Activated T-helper 1 cell treated with anti-CD3 and anti-CD28 coated beads, Interleukin-12 subunit alpha, Interleukin-12 subunit beta, Interleukin-2, Interleukin-4 antibody, amounts not matched to agents 30 ng/mL and 10 ng/mL and 1 ng/mL, durations not matched to agents 14 hours and 24 hours and 36 hours (primary cell): ENCODE measurements at places on chromosomes 13 and 19.

- no peak for DNase-seq
Measured at GRCh38 chr19:57789288-57789687, 19.8 kb downstream of the ZNF586 start.

- no peak for DNase-seq
Measured at GRCh38 chr19:49857061-49857837, 6.3 kb downstream of the PTOV1 start.

DNA sequence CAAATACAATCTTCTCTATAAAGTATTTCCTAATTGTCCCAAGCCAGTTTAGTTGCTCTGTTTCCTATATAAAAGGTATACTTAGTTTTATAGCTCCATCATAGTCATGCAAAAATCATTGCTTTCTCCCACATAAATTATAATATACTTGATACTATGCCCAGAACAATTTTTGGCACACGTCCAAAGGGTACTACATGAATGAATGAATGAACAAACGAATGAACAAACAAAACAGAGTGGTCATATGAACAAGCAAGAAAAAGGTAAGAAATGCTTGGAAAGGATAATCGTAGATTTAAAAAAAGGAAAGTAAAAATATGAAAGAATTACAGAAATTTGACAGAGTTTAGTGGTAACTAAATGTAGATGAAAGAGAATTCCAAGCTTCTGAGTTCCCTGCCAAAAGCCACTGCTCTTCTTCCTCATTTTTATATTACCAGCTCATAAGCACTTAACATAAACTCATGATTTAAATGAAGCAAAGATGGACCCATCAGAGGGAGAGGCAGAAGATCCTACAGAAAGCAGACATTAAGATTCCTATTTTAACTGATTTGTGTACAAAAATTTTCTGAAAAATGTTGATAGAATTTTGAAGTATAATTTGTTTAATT lies 123.2 kb downstream of the ENOX1 start:
- DNase-seq = no peak

- DNase-seq = no peak
Measured at GRCh38 chr19:39970425-39970674, 615 bp upstream of the PSMC4 start.

DNA sequence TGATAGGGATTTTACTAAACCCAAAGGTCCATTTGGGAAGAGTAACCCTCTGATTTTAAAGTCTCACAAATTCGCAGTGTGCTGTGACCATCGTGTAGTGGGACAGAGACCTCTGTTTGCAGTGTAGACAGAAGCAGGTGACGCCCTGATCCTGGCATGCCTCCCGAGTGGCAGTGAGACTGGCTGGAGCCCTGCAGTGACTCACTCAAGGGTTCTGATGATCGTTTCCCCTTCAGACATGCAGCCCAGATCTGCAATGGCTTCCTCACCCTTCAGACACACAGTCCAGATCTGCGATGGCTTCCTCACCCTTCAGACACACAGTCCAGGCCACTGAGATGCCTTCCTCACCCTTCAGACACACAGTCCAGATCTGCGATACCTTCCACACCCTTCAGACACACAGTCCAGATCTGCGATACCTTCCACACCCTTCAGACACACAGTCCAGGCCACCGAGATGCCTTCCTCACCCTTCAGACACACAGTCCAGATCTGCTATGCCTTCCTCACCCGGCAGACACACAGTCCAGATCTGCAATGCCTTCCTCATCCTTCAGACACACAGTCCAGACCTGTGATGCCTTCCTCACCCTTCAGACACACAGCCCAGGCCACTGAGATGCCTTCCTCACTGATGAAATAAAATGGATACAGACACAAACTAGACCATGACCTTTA lies 125.2 kb downstream of the ATP11A start:
- no peak for DNase-seq

DNA sequence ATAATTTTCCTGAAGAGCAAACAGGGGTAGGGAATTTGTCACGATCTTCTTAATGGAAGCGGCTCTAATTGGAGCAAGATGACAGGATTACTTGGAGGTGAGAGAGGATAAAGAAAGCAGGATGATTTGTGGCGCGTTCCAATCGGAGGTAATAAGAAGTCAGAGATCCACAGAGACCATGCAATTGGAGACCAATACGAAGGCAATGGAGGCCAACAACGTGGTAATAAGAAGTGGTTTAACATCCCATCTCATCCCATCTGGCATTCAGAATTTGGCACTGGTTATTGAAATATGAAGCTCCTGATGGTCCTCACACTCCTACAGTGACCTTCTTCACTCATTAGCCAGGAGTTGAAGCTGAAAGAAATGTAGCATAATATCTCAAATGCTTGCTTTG lies 130.6 kb downstream of the DLEU7 start:
- no peak for DNase-seq

GRCh38 chr13:112888238-112889111 lies 80.5 kb upstream of the MCF2L start:
- DNase-seq = no peak

DNA sequence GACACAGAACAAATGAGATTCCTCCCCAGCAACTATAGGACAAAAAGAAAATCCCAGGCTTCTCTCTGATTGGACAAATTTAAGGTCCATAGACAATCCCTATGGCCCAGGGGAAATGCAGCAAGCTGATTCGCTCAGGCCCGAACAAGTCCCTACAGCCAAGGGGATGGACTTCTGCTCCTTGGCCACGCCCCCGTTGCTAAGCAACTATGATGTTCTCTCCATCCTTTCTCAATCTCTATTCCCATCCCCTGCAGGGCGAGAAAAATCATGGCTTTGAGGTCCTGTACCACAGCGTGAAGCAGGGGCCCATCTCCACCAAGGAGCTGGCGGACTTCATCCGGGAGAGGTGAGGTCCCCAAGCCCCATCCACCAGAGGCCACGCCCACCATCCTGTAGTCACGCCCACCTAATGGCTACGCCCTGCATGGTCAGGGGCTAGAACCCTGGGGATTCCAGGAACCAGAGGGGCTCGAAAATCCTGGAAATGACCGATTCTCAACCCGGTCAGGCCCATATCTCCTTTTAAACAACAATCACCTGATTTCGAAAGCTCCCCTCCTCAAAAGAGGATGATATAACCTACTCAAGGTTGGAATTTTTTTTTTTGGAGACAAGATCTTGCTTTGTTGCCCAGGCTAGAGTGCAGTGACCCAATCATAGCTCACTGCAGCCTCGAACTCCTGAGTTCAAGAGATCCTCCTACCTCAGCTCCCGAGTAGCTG lies 11.4 kb downstream of the FCHO1 start:
- no peak for DNase-seq

DNA sequence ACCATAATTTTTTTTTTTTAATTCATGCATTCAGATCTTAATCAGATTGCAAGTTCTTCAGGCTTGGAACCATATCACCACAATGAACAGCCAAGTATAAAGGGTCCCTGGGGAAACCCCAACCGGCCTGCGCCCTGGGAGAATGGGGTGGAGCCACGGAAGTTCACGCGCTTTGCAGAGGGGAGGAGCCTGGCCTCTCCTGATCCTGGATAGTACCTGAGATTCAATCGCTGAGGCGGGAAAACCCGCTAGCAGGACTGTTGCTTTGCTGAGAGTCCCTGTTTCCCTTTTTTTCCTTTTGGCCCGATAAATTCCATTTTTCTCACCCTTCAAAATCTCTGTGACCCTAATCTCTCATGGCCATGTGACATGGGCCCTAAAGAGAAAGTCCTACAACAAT lies 385.1 kb downstream of the IRS2 start:
- DNase-seq = no peak

- DNase-seq = no peak
Measured at GRCh38 chr13:102693250-102693649, 1.6 kb downstream of the METTL21C start.

DNA sequence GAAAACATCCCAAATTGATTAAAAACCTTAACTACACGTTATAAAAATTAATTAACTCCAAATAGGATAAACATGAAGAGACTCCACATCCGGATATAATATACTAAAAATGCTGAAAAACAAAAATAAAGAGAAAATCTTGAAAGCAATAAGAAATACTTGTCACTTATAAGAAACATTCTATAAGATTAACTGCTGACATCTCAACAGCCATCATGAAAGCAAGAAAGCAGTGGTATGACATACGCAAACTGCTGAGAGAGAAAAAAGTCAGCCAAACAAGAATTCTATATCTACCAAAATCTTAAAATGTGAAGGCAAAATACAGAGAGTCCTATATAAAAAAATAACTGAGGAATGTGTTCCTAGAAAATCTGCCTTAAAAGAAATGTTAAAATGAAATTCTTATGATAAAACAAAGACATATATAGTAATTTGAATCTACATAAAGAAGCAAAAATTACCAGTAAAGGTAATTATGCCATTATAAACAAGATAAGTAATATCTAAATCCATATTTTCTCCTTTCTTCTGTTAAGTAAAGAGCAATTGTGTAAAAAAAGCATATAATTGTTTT lies 1851.1 kb downstream of the PCDH9 start:
- DNase-seq = no peak

- DNase-seq = no peak
Measured at GRCh38 chr19:46202872-46203860, 26.4 kb upstream of the IGFL1 start.

GRCh38 chr13:77898097-77898496 lies 20.5 kb downstream of the EDNRB start:
- no peak for DNase-seq

DNA sequence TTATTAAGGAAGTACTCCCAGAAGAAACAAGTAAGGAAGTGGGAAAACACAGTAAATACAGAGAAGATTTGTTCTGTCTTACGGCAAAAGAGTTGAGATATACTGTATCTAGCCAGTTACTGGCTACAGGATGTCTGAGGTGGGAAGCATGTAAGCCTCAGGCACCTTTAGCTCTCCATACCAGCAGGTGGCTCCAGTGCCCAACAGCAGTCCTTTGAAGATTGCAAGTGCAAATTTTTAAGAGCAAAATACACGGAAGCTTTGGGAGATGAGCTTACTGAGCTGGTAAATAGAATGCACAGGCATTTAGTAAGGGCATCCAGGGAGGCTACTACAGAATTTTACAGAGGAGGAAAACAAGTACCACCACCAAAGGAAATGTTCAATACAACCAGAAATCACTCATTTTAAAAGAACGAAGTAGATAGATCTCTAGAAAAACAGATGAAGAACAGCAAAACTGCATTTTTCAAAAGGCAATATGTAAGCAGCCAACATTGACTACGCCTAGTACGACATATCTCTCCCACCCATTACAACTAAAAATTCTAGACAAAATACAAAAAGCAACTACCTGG lies 57.9 kb upstream of the VSTM2B start:
- DNase-seq = peak; percentile 8

DNA sequence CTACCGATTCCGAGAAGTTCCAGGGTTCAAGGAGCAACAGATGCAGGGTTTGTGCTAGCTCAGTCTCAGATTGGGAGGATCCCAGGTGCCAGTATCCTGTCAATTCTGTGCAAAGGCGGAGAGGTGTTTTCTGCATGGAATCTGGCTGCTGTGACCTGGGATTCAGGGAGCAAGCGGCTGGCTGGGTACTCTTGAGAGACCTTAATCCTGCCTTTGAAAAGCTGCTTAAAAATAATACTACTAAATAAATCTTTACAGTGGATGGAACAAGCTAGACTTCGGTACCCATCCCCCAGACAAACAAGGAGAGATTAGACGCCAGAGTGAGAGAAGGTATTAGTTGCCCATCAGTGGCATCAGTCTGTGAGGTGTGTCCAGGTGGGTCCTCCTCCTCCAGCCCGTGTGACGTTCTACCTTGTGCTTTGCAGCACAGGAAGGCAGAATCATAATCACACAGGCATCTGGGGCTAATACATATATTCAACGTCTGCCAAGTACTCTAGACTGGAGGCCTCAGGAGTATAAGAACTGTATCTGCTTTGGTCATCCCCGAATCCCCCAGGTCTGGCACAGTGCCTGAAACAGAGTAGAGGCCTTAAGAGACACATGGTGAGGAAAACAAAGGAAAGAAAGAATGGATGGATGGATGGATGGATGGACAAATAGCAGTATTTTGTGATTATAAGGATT lies 230.6 kb downstream of the ZNF536 start:
- DNase-seq = no peak

- no peak for DNase-seq
Measured at GRCh38 chr19:3593156-3593555, 7.9 kb downstream of the GIPC3 start.

- DNase-seq = no peak
Measured at GRCh38 chr13:100659578-100659977, 15.0 kb downstream of the TMTC4 start.

DNA sequence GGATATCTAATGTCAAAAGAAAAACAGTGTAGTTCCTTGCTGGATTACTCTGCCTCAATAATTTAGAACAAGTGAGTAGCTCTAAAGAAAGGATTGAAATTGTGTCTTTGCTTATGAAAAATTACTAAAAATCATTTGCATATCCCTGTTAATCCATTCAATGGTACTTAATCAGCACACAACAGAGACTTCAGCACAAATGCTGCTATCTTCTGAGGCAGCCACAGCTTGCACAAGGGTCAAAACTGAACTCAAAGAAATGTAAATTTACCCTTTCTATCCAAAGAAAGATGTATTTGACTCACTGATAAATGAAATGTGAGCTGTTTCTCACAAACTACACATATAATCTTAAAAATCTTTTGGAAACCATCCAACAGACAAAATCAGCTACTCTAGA lies 116.2 kb downstream of the LHFPL6 start:
- DNase-seq = no peak

DNA sequence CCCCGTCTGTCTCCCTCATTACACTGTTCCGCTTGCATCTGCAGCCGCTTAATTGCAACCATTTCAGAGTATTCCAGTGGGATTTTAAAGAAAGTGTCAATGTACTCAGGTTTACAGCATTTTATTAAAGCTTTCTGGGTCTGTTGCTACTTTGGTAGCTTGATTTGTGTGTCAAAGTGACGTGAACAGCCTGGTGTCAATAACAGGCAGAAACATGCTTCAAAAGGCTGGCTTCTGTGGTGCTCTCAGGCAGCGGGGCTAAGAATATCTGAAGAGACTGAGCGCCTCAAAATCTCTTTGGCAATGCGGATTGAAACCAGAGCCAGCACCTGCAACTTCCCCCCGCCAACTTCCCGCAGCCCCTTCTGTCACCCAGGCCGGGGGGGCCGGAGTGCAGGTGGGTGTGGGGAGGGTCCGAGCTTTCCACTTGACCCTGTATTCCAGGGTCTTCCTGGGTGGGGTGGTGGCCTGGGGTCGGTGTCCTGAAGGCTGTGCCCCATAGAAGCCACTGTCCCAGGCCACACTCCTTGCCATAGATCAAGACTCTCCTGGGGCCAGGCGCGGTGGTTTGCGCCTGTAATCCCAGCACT lies 81.2 kb downstream of the KDM4B start:
- no peak for DNase-seq

DNA sequence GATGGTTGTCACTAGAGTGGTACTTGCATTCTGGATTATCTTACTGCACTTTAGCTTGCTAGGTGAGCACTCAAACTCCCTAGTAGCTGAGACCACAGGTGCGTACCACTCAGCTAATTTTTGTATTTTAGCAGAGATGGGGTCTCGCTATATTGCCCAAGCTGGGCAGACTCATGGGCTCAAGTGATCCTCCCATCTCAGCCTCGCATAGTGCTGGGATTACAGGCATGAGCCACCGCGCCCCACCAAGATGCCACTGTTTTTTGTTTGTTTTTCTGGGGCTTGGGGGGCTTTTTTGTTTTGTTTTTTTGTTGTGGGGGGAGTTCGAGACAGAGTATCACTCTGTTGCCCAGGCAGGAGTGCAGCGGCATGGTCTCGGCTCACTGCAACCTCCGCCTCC lies 17.8 kb downstream of the LYPD3 start:
- DNase-seq = no peak

GRCh38 chr19:47419789-47420188 lies 462 bp upstream of the MEIS3 start:
- no peak for DNase-seq
